Fibroblast of lung (primary cell): ENCODE measurements at places on chromosomes 7 and 10. TPM values are rescaled to one million over a fixed set of nuclear protein-coding genes. Genes with fewer than 3 reads are reported as not detected.

The CYP3A7 gene
- 23.9 and 37.8 TPM in 2 replicates for total RNA-seq

The SPACDR gene
- total RNA-seq = under 0.01 and 0.50 TPM in 2 replicates

The NUTM2B gene
- 0.33 and 0.51 TPM in 2 replicates for total RNA-seq

The LBX1 gene
- total RNA-seq = under 0.01 TPM in 2 replicates

The MYL10 gene
- total RNA-seq = not detected in 2 replicates

The WDFY4 gene
- under 0.01 and 0.66 TPM in 2 replicates for total RNA-seq

The LIPK gene
- not detected in 2 replicates for total RNA-seq
